ENCODE measurements at places on chromosomes 12 and 14. TPM values are rescaled to one million over a fixed set of nuclear protein-coding genes. Genes with fewer than 3 reads are reported as not detected.

CLEC2A gene
- total RNA-seq = not detected

KRT80 gene
- 4.7 TPM for total RNA-seq

FAM90A1 gene
- total RNA-seq = 0.58 TPM

TRHDE gene
- total RNA-seq = 1.7 TPM

MSI1 gene
- 0.06 TPM for total RNA-seq

RPL10L gene
- total RNA-seq = not detected

ARHGEF25 gene
- total RNA-seq = 4.2 TPM

TMEM179 gene
- total RNA-seq = not detected

LMNTD1 gene
- total RNA-seq = not detected

- DNase-seq = no peak
Measured at GRCh38 chr12:19779395-19780056, 340.2 kb downstream of the AEBP2 start.

DNA sequence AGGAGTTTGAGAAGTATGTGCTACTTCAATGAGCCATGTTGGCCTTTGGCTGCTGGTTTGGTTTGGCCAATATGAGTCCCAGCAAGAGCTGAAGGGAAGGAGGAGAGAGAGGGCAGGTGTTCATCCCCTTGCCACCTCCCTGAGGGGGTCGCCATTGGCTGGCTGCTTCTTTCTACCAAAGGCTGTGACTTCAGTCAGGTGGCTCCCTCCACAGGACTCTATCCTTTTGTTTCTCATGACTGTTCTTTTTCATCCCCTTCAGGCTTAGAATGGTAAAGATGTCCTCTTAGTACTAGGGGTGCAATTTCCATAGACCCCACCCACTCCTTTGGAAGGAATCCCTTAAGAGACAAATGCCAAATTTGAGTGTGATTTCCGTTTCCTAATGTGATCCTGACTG lies 31.2 kb upstream of the OTOGL start:
- no peak for DNase-seq

- DNase-seq = peak; percentile 19
Measured at GRCh38 chr14:64761441-64762043, 57.3 kb downstream of the PLEKHG3 start.

DNA sequence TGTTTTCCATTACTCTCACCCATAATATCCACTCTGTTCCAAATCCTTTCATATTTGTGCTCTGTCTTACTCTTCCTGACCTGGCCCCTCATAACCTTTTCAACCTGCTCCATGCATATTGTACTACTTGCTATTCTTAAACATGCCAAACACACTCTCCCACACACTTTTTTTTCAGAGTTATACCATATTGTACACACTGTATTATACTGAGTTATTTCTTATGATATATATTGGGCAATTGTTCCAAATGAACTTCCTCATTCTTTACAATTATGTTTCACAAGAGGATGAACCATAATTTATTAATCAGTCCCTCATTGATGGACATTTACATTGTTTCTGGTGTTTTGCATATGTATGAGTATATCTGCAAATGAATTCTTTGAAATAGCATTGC lies 18.5 kb downstream of the ATL1 start:
- DNase-seq = no peak

DNA sequence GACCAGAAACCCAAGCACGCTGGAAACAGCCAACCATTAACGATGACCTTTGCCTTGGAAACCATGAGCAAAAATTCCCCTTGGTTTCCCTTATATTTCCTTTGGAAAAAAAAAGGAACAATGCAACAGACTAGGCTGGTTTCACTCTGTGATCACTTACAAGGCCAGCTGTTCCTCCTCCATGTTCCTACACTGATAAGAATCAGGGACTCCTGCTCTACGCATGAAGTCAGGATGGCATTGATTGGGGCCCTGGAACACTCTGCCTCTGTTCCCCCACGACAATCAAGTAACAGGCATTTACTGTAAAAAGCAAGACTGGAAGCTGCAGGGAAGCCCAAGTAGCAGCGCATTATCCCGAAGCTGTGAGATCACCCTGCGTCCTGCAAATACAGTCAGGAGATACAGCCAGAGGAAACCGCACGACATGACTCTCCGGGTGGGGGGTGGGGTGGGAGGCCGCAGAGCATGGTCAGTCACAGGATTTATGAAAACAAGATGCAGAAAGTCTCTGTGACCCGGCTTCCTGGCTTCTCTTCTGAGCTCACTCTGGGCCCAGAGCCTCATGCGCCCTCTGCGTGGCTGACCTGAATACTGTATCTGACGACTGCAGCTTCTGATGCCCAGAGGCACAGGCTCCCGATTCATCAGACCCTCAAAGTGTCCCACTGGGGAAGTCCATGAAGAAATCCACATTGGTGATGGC lies 31.1 kb downstream of the SSH1 start:
- peak; percentile 78 for DNase-seq

DNA sequence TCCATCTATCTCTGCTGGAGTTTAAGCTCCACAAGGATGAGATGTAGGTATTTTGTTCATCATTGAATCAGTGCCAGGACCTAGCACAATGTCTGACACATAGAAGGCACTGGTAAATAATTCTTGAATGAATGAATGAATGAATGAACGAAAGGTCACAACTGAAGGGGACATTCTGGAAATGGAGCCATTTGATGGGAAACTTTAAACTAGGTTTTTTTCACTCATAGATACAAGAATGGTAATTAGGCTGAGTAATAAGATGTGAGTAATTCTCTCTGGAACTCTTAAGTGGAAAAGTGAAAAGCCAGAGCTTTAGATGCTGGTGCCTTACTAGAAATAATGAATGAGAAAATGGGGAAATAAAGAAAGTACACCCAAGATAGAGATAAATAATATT lies 44.3 kb downstream of the SCN8A start:
- no peak for DNase-seq

DNA sequence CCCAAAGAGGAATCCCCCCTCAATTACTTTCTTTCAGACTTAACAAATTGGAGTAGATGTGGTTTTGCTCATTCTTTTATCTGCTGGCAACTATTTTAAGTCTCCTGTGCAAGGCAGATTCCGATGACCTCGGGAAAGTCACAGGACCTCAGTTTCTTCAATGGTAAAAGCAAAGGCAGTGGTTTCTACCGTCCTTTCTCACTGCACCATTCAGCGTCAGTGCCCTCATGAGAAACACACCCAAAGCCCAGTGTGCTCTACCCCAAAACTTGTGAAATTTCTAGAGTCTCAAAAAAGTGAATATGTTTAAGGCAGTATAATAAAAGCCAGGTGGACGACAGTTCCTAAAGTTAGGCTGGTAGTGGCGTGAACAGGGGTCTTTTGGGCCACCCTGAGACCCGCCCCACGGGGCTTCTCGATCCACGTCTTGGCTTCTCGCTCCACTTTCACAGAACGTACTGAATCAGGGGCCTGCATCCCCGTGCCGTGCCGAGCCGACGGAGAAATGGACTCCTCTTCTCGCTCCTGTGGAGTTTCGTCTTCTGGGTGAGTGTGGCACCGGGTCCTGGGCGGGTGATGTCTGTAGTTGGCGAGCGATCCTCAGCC lies 1.3 kb upstream of the ARHGAP5 start:
- no peak for DNase-seq

GRCh38 chr14:90755661-90756304 lies 60.4 kb downstream of the TTC7B start:
- DNase-seq = no peak

DNA sequence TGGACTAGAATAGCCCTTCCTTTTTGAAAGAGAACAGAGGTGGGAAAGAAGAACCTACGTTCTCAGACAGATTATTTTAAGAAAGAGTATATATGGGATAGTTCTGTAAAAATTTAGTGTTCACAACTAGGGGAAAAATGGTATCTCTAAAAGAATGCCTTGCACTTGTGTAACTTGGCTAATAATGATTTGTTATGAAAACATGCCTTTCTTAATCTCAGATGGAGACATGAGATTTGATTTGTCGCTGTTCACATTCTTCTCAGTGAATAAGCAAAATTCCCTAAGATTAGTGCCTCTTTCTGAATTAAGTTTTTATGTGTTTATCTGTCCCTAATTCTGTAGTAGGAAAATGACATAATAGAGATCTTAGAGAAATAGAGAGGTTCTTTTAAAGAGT lies 100.8 kb downstream of the USP15 start:
- DNase-seq = no peak

DNA sequence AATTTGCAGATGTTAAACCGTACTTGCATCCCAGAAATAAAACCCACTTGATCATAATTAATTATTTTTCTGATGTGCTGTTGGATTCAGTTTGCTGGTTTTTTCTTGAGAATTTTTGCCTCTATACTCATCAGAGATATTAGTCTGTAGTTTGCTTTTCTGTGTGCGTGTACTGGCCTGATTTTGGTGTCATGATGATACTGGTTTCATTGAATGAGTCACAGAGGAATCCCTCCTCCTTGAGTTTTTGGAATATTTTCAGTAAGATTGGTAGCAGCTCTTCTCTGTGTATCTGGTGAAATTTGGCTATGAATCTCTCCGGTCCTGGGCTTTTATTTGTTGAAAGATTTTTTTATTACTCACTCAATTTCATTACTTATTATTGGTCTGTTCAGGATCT lies 100.4 kb upstream of the PMCH start:
- DNase-seq = no peak

- DNase-seq = no peak
Measured at GRCh38 chr14:74572726-74573301, 39.2 kb downstream of the LTBP2 start.

DNA sequence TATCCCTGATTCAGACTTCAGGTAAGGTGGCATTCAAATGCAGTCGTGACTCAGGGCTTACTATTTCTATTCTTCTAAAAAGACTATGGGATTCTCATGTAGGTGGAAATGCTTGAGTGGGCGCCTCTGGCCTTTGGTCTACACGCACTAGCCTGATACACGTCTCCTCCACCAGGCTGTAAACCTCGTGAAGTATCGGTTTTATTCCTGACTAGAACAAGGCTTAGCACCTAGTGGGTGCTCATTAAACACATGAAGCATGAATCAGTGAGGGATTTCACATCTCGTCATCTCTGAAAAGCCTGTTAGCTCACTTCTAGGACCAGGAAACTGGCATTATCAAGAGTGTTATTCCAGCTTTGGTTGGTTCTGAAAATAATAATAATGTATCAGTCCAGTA lies 17.7 kb upstream of the HNF1A start:
- no peak for DNase-seq

DNA sequence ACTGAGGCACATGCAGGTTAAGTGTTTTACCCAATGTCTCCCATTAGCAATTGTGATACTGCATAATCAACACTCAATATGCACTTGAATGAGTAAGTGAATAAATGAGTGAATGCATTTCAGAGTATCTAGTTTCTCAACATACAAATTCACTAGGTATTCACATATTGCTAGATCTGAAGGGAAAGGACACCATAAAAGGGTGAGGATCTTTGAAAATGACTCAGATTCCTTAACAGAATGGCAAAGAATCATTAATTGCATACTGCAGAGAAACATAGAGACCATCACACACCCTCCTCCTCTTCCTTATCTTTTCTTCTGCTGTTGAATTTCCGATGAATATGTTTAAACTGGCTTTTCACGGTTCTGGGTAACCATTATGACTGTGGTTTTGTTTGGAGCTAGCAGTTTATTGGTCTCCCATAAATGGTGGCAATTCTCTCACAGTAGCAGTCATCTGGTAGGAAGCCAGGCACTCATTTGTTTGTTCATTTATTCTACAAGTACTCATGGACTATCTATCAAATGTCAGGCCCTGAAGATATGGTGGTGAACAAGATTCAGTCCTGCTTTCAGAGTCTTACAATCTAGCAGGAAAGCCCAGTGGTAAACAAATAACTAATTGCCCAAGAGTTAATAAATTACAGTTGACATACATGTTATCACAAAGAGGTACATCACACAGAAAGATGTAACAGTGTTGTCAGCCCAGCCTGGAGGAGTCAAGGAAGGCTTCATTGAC lies 70.2 kb downstream of the LLPH start:
- DNase-seq = no peak

GRCh38 chr12:110697236-110697635 lies 8.3 kb upstream of the HVCN1 start:
- no peak for DNase-seq

Data from psoas muscle (tissue), 8 donors.